NCI-H187 treated with DMSO at 0.1 percent for 48 hours (cell line): ENCODE measurements at places on chromosomes 13 and 19.

GRCh38 chr19:41785653-41786052 lies 10.7 kb upstream of the CEACAM3 start:
- peak; percentile 88 for DNase-seq

- no peak for DNase-seq
These were observed 255.9 kb upstream of the SOX21 start for GRCh38 chr13:94968040-94968756.

- DNase-seq, result no peak
These were observed 2.5 kb downstream of the LCP1 start for GRCh38 chr13:46179491-46179908.

DNA sequence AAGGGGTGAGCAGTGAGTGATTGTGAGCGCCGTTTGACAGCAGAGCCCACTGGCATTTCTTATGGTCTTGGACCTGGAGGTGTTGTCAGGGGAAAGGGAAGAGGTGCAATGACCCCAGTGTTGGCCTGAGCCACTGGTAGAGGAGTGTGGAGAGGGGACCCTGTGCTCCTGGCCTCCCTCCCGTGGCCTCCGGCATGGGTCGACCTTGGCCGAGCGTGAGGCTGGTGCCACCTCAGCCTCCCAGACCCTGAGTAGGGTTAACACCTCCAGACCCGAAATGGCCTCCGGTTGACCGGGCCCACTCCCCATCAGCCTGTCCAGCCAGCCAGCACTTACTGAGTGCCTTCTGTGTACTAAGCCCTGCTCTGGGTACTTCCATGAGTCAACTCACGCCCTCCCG lies 6.5 kb downstream of the TRAPPC5 start:
- DNase-seq, result no peak

DNA sequence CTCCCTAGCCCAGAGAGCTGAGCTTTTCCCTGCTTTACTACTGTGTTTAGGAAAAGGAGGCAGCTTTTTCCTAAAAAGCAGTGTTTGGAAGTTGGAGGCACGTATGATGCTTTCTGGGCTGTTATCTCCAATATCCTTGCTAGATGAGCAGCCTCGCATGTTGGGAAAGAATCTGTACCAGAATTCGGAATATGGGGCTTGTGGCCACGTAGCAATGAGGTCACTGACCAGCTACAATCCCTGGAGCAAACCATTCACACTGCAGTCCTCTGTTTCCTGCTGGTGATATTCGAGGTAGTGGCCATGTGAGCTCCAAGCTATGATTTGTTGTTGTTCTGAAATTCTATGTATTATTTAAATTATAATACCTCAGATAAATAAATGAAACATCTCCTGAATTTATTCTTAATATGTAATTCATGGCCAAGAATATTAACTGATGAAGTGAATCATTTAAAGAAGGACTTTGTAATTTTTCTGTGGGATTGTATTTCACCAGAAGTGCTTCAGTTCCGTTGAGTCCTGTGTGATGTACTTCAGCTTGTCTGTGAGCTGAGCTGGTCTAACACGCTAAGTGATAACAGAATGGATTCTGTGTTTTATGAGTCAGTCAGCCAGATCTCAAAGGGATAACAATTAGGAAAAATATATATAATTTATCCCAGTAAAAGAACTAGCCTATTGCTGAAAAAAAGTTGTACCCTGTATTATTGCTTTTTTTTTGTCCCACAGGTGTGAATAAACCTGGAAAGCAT lies 319.5 kb downstream of the SHISA2 start:
- DNase-seq, result no peak

- no peak for DNase-seq
These were observed 13.8 kb downstream of the RASA3 start for GRCh38 chr13:114118511-114119123.

GRCh38 chr19:3423183-3423829 lies 56.9 kb downstream of the NFIC start:
- DNase-seq, result no peak

DNA sequence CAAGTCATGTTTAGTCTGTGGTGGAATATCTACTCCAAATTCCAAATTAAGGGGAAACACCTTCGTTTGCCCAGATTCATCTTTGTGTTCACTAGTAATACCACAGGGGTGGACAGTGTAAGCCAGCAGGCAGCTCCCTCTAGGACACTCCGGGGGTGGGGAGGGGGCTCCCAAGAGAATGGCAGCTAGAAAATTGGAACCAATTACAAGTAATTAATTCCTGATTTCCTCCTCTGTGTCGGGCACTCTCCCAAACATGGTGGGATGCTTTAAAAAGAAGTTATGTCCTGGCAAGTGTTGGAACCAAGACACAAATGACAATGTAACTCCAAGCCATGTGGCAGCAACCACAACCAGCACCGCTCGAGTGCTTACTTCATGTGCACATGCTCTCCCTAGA lies 5.9 kb downstream of the COL4A1 start:
- no peak for DNase-seq

DNA sequence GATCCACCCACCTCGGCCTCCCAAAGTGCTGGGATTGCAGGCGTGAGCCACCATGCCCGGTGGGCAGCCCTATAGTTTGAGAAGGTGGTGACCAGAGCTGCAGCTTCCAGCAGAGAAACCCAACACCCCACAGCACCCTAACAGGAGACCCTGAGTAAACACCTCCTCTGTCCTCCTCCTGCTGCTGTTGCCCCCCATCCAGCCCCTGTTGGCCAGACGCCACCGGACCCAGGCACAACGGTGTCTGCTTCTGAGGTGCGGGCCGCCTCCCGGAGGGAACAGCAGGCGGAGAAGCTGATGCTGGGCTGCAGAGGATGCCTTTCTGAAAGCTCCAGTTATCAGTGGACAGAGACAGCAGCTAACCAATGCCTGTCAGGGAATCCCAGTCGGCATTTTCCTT lies 175.5 kb downstream of the COL4A1 start:
- no peak for DNase-seq

DNA sequence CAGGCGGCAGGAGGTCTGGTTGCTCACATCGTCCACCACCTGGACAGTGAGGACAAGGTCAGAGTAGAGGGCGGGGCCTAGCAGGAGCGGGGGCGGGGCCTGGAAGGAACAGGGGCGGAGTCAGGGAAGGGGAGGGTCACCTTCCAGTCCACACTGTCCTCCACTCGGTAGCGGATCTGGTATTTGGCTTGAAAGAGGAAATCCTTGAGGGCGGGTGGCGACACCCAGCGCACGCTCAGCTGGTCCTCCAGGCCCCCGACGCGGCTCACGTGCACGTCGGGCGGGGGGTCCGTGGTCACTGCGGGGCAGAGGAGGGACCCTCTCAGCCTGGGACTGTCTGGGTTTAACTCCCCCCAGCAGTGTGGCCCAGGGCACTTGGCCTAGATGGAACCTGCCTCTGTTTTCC lies 8.2 kb downstream of the REX1BD start:
- no peak for DNase-seq

- DNase-seq, result no peak
These were observed 412.0 kb downstream of the SLITRK1 start for GRCh38 chr13:83470133-83470797.

DNA sequence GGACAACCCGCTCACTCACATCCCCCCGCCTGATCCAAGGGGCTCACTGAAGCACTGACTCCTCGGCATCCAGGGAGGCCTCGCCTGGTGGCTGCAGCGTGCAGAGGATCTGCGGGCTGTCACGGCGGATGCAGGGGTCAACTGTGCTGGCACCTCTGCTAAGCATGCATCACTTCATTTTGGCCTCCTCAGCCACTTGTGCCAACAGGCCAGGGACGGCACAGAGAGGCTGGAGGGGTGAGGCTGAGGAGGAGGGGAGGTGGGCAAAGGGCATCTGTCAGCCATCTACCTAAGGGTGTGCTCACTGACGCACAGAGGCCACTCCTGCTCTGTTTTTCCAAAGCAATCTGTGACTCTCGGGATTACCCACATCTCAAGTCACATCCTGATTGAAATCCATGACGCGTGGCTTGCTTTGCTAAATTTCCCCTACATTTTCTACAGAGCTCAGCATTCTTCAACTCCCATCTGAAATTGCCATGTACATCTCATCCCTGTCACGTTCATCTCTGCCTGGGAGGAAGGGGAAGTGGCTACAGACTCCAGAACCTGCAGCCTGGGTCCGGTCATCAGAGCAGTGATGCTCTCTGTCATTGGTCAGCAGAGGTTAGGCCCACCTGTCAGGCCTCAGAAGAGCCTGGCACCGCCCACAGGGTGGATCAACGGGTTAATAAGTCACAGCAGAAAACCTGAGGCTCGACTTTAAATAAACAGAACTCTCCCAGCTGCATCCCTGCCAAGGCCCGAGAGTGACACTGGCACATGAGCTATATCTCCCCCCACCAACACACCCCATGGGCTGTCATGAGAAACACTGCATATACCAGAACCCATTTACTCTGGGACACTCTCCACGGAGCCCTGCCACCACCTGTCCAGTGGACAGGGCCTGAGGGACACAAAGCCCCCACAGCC lies 17.6 kb downstream of the ELL start:
- DNase-seq, result no peak

DNA sequence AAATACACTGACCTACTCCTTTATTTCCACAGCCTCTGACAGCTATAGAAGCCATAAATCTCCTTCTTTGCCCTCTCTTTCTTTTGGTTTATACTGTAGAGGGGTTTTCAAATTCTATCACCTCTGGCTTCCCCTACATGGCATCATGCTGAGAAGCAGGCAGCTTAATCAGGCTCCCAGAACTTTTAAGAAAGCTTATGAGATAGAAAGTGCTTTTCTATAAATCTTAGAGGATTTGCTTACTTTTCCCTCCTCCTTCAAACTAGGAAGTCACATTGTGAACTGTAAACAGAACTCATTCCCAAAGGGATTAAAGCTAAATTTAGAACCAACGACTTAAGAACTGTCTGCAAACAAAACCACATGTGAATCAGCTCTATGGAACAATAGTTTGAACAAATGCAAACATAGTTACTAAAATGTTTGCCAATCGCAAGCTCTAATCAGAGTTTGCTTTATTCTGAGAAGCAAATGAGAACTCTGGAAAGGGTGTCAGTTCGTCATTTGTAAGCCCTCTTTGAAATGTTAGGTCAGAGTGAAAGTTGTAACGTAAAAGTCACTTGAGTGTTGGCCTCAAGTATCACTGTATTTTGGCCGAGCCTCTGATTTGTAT lies 344.1 kb downstream of the RFC3 start:
- DNase-seq, result peak; percentile 13

DNA sequence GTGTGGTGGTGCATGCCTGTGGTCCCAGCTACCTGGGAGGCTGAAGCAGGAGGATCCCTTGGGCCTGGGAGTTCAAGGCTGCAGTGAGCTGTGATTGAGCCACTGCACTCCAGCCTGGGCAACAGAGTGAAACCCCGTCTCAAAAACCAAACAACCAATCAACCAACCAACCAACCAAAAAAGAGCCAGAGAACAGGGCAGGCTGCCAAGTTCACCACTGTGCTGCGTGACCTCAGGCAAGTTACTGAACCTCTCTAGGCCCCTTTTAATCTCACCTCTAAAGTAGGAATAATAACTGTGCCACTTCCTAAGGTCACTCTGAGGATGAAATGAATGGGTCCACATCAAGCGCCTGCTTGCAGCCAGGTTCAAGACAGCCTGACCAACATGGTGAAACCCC lies 16.9 kb downstream of the TJP3 start:
- DNase-seq, result no peak

DNA sequence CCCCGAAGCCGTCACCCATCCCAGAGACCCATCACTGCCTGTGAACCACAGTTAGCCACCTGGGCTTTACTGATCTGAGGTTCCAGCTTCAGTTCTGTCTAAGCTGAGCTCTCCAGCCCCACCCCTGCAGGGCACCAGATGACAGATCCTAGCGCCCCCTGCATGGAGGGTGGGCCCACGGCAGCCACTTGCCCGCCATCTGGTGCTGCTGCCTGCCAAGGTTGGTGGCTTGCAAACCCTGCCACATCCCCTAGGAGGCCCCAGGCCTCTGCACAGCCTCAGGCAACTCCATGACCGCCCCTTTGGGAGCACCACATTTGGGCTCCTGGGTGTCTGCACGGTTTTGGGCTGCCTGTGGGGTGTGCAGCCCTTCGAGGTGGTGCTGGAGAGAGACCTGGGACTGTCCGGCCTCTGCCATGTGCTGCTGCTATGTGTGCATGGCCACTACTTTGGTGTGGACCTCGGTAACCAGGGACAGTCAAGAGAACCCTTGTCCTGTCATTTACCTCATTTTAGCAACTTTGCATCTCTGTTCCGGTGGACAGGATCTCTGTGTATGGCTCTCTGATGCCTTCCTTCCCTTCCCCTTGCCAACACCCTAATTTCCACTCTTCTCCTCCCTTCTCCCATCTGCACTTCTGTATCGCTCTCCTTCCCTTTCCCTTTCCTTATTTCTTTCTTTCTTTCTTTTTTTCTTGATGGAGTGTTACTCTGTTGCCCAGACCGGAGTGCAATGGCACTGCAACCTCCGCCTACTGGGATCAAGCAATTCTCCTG lies 17.4 kb upstream of the SDHAF1 start:
- no peak for DNase-seq

DNA sequence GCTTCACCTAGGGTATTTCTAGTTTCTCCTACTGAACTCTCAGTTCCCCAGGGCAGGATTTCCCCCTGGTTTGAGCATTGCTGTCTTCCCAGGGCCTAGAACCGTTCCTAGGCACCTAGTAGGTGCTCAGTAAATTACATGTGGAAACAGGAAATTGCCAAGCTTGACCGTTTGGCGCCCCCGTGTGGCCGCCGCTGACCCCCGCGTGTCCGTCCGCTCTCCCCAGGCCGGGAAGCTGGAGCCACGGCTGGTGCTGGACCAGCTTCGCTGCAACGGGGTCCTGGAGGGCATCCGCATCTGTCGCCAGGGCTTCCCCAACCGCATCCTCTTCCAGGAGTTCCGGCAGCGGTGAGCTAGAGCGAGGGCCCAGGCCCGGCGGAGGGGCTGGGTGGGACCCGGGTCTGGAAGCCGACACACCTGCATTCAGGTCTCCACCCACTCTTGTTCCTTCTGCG lies 55.5 kb downstream of the MYH14 start:
- DNase-seq, result no peak

DNA sequence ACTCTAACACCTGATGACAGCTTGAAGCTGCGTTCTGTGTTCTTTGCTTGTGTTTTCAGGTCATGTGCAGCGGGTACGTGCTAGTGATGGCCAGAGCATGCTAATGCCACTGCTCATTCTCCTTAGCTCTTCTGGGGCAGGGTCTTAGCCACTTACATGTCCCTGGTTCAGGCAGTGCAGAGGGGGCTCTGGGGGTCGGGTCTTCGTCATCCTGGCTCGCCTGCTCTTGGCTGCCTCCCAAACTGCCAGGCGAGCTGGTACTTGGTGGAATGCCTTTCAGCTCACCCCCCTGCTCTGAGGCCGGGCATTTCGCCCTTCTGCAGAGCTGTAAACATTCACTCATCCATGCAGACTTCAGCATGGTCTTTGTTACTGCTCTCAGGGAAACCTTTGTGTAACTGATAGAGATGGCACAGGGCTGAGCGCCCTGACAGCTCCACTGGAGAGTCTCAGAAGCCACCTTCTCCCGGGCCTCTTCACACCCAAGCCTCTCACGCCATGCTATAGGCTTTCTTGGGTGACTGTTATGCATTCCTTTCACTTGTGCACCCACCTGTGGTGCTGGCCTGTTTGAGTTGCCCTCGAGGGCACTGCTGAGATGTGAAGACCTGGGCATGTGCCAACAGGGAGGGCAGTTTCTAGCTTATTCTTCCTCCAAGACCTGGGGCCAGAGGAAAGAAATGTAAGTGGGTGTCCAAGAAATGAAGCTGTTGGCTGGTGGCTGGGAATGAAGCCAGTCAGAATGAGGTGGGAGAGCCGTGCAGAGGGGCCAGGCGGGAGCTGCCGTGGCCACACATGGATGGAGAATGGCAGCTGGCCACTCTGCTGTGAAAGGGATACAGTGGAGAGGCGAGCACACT lies 24.4 kb downstream of the FAM124A start:
- DNase-seq, result peak; percentile 40
